ENCODE measurements at places on chromosomes 16 and 17.

GRCh38 chr17:2266045-2266864, 37.3 kb downstream of the SMG6 start:
- no peak for DNase-seq

DNA sequence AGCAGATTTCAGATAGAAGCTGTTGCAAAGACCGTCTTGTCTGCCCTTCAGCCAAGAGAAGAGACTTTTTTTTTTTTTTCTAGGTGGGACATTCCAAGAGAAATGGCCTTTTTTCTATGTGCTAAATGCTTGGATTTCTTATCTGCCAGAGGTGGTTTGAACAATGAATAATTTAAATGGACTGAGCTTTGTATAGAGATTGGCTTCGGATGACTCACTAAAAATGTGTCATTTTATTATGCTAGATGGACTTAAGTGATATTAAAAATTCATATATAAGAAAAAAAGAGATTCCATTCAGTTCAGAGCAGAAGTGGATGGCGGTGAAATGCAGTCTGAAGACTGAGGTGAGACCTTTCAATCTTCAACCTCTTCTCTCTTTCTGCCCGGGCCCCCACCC, 58.4 kb downstream of the MEAK7 start:
- peak; percentile 31 for DNase-seq

GRCh38 chr16:50781518-50781917, 39.6 kb downstream of the CYLD start:
- DNase-seq, result no peak

DNA sequence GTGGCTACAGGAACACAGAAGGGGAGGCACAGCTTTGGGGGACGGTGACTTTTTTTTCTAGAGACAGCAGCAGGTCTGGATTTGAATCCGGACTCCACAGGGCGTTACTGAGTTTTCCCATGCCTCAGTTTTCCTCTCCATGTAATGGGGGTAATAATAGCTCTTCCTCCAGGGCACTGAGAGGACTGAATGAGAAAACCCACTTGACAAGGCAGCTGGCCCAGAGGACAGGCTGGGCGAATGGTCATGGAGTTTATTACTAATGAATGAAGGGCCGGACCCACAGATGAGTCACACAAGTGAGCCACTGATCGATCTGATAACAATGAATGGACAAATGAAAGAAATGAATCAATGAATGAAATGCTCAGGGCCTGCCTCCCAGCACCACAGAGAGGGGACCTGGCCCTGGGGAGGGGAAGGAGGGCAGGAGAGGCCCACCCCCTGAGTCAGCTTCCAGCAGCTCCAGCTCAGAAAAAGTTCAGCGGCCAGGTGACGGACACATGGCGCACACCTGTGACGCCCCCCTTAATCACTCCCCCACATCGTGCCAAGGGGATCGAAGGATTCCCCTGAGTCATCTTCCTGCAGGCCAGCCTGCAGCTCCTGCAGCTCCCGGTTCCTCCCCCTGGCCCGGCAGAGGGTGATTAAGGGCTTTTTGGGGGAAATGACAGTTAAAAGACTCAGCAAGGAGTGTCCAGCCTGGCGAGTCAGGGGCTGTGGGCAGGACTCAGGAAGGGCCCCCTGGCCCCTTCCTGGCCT, 54.3 kb downstream of the SOCS1 start:
- peak; percentile 91 for DNase-seq

- DNase-seq, result no peak
Measured at GRCh38 chr16:58850019-58850677, 116.0 kb upstream of the GOT2 start.

- DNase-seq, result no peak
Measured at GRCh38 chr16:30139583-30140481, 16.8 kb upstream of the MAPK3 start.
